ENCODE measurements at places on chromosomes 4 and X.

- H3K27ac ChIP-seq, result no peak overlapping the region
- H3K4me1 ChIP-seq, result no peaks in the 10 kb centered on the region
- H3K36me3 ChIP-seq, result no peaks in the 10 kb centered on the region
- DNase-seq, result no peak
- H3K4me3 ChIP-seq, result no peak overlapping the region
Observed at GRCh38 chrX:37746218-37746941, 33.5 kb upstream of the CYBB start.

DNA sequence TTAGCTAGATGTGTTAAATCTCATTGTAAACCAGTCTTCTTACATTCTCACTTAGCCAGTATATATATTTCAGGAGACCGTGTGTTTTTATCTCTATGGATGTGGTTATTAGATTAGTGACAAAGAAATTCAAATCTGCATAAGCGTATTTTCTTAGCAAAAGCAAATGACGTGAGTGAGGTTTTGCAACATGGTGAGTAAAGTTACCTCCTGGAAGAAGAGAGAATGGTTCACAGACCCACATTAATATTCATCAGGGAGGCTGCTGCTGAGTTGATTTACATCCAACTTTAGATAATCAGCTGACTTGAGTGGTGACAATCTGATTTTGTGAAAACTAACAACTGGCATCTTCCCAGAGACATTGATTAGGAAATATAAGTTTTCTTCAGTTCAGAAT lies 589.9 kb upstream of the GALNT7 start:
- H3K27me3 ChIP-seq, result no peaks in the 10 kb centered on the region
- peaks cover 2% of the 10 kb centered on the region for H3K4me1 ChIP-seq
- H3K36me3 ChIP-seq, result no peaks in the 10 kb centered on the region
- DNase-seq, result no peak
- H3K4me3 ChIP-seq, result no peak overlapping the region

- DNase-seq, result no peak
- H3K27ac ChIP-seq, result no peak overlapping the region
- H3K4me3 ChIP-seq, result no peak overlapping the region
- no peaks in the 10 kb centered on the region for H3K4me1 ChIP-seq
Observed at GRCh38 chrX:115898382-115899001, 272.1 kb upstream of the AGTR2 start.

- no peaks in the 10 kb centered on the region for H3K4me1 ChIP-seq
- H3K4me3 ChIP-seq, result no peak overlapping the region
- H3K36me3 ChIP-seq, result peaks cover 40% of the 10 kb centered on the region
- no peak overlapping the region for H3K27ac ChIP-seq
- no peaks in the 10 kb centered on the region for H3K27me3 ChIP-seq
Observed at GRCh38 chrX:107107459-107107858, 11.2 kb downstream of the RBM41 start.

DNA sequence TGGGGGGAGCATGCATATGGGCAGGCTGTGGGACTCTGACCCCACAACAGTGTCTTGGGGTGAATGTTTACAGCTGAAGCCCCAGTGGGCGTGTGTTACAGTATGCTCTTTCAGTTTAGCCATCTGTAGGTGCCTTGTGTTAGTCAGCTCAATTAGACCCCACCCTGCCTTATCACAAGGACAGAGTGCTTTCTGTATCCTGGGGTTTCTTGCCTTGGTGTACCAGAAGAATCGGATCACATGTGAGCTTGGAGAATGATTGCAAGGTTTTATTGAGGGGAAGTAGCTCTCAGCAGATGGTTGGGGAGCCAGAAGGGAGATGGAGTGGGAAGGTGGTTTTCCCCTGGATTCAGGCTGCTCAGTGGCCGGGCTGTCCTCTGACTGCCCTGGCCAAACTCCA lies 27.3 kb downstream of the SH3BGRL start:
- H3K27ac ChIP-seq, result no peak overlapping the region
- no peak for DNase-seq
- no peaks in the 10 kb centered on the region for H3K4me1 ChIP-seq
- H3K27me3 ChIP-seq, result no peaks in the 10 kb centered on the region

DNA sequence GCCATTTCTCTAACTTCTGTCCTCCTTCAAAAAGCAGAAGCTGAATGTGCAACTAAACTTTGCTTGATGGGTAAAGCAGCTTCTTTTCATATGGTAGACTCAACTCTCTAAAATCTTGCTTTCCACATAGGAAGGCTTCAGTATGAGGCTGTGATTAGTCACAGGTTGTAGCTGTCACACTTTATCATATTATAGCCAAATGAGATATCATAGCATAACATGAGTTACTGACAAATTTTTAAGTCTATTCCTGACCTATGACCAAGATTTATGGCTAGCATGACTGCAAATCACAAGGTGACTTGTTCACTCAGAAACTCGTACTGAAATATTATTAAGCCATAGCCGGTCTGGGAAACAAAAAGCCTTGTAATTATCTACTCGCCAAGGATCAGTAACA lies 998.6 kb downstream of the RPA4 start:
- peaks cover 11% of the 10 kb centered on the region for H3K4me1 ChIP-seq
- no peaks in the 10 kb centered on the region for H3K27me3 ChIP-seq
- no peak overlapping the region for H3K27ac ChIP-seq
- no peaks in the 10 kb centered on the region for H3K36me3 ChIP-seq

DNA sequence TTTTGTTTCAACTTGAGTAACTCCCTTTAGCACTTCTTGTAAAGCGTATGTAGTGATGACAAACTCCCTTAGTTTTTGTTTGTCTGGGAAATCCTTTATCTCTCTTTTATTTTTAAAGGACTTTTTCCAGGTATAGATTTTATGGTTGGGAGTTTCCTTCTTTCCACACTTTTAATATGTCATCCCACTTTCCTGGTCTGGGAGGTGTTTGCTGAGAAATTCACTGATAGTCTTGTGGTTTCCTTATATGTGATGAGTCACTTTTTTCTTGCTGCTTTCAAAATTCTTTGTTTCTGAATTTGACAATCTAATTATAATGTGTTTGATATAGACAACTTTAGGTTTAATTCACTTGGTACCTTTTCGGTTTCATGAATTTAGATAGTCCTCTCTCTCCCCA lies 353.9 kb downstream of the GPAT3 start:
- H3K27me3 ChIP-seq, result no peaks in the 10 kb centered on the region
- H3K4me3 ChIP-seq, result no peak overlapping the region

- H3K27ac ChIP-seq, result no peak overlapping the region
- no peaks in the 10 kb centered on the region for H3K4me1 ChIP-seq
- H3K36me3 ChIP-seq, result peaks cover 24% of the 10 kb centered on the region
- DNase-seq, result no peak
Observed at GRCh38 chrX:57104406-57104805, 16.9 kb downstream of the SPIN2B start.

- H3K4me1 ChIP-seq, result no peaks in the 10 kb centered on the region
- no peaks in the 10 kb centered on the region for H3K36me3 ChIP-seq
- H3K27ac ChIP-seq, result no peak overlapping the region
- H3K27me3 ChIP-seq, result no peaks in the 10 kb centered on the region
- DNase-seq, result no peak
Observed at GRCh38 chr4:141427726-141428296, 207.1 kb downstream of the ZNF330 start.

DNA sequence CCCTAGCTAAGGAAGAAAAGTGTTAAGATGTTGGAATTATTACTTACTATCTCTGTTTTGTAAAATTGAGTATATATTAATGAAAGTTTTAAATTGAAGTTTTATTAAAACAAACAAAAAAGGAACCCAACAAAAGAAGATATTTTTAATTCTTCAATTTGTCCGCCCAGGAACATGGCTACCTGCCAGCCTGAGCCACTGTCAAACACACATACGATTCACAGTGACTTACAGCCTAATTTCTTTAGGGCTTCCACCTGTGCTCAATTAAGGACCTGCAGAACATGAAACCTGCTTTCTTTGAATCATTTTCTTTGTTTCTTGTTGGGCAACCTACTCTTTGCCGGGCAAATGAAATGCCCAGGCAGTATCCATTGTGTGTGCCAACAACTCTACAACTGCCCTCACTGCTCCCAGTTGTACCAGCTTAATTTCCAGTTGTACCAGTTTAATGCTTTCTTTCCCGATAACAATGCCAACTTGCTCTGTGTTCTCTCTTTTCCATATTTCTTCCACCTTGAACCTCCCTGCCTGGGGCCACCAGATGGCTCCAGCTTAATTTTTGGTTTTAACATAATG lies 181.7 kb downstream of the GBA3 start:
- no peak overlapping the region for H3K27ac ChIP-seq
- H3K36me3 ChIP-seq, result no peaks in the 10 kb centered on the region
- H3K27me3 ChIP-seq, result peaks cover 23% of the 10 kb centered on the region
- no peak overlapping the region for H3K4me3 ChIP-seq

DNA sequence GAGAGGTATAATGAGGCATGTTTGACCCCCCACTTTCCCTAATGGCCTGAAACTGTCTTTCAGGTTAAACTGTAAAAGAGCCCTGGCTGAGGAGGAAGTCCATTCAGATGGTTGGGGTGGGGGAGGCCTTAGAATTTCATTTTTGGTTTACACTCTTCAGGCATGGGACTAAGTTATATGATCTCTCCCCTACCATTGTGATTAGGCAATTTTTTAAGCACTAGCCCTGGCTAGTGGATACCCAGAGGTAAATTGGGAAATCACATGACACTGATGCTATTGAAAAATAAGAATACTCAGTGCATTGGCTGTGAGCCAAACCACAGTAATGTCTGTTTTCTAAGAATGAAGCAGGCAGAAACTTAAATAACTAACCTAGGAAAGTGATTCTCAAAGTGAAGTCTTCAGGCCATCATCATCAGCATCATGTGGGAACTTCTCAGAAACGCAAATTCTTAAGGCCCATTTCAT lies 149.7 kb downstream of the RRAGB start:
- DNase-seq, result no peak
- H3K4me3 ChIP-seq, result no peak overlapping the region
- no peaks in the 10 kb centered on the region for H3K27me3 ChIP-seq
- peaks cover 4% of the 10 kb centered on the region for H3K4me1 ChIP-seq
- no peak overlapping the region for H3K27ac ChIP-seq

DNA sequence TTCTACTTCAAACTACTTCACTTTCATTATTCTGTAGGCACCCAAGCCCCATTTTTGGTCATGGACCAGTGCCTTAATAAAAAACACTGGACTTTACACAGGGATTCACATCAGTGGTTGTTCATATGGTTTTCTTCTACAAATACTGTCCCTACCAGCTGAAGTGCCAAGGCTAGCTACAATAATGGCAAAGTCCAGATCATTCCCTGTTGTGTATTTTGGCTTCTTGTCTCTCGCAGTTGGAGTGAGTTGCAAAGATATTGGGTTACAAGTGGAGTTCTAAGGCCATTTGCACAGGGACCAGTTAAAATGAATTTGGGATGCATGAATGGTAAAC lies 16.7 kb upstream of the ANKRD17 start:
- H3K27me3 ChIP-seq, result no peaks in the 10 kb centered on the region
- H3K27ac ChIP-seq, result no peak overlapping the region
- no peak overlapping the region for H3K4me3 ChIP-seq
- no peak for DNase-seq
- H3K4me1 ChIP-seq, result peaks cover 11% of the 10 kb centered on the region

DNA sequence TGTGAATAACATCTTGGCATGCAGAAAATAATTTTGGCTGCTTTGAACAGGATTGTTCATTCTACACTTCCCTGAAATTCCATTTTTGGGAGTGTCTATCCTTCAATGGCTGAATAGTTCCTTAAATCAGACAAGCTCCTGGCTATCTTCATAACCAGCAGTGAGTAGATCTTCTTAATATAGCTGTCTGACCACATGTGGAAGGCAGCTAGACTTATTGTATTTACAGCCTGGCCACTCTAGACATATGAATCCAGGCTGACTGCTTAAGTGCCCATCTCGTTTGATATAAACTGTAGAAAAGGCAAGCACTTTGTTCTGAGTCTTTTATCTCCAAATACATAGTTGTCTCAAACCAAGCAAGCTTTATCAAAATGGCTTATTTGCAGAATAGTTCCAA lies 40.0 kb downstream of the PWWP3B start:
- no peaks in the 10 kb centered on the region for H3K27me3 ChIP-seq
- no peak overlapping the region for H3K4me3 ChIP-seq
- DNase-seq, result no peak
- H3K4me1 ChIP-seq, result no peaks in the 10 kb centered on the region

DNA sequence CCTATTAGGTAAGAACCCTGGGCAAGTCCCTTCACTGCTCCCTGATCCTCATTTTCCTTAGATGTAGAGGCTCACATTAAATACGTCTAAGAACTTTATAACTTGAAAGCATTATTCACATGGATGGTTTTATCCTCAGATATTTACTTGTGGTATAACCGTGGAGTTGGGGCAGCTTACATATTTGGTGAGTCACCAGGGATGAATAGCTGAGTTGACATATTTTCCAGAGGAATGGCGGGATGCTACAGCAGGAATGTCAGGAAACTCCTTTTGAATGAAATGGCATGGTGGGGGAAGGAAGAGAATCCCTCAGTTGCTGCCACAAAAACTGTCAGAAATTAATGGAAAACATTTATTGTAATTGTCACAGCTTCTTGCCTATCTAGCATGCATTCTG lies 165.3 kb upstream of the RPS6KA3 start:
- peaks cover 3% of the 10 kb centered on the region for H3K4me1 ChIP-seq
- H3K27ac ChIP-seq, result no peak overlapping the region
- H3K36me3 ChIP-seq, result no peaks in the 10 kb centered on the region
- no peak overlapping the region for H3K4me3 ChIP-seq
- H3K27me3 ChIP-seq, result no peaks in the 10 kb centered on the region

DNA sequence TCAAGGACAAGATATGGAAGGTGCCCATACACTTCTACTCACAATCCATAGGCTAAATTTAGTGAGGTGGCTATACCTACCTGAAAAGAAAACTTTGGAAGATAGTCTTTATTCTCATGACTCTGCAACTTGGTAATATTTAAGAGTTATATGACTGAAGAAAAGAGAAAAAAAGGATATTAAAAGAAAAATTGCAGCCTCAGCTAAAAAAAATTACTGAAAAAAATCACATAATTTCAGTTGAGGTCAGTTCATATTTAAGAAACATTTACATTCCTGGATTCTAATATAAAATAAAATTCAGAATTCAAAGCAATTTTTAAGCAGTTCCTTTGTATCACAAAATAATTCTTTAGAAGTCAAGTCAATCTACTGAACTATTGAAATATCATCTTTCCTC lies 166.5 kb downstream of the GABRG1 start:
- DNase-seq, result no peak
- no peaks in the 10 kb centered on the region for H3K27me3 ChIP-seq
- no peak overlapping the region for H3K4me3 ChIP-seq
- H3K27ac ChIP-seq, result peak overlapping the region; percentile 39
- H3K36me3 ChIP-seq, result peaks cover 8% of the 10 kb centered on the region
